ENCODE measurements at places on chromosomes 12 and 14. TPM values are rescaled to one million over a fixed set of nuclear protein-coding genes. Genes with fewer than 3 reads are reported as not detected.

DNA sequence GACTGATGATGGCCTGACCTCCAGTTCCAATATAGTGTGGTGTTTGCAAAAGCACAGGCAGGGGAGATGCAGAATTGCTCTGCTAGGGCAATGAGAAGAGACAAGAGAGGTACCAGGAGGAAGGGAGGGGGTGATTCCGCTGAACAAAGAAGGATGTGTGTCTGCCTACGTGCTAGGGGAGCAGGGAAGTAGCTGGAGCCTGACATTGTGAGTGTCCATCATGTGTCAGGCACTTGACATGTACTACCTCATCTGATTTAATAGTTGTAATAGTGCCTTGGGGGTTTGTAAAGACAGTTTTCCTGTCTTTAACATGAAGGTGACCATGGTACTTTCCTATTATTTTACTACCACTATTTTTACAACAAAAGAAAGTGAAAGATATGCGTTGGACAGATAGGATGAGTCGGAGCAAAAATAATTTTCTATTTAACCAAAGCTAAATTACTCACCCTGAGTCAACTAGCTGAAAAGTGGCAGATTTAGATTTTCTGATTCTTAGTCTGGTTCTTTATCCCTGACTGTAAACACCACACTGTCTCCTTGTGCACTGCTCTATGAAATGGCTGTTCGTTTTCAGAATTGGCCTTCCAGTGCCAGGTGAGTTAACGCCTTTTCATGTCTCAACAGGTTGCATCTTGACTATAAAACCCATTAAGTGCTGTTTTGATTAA is 33.7 kb upstream of the TEAD4 start:
- DNase-seq = no peak

DNA sequence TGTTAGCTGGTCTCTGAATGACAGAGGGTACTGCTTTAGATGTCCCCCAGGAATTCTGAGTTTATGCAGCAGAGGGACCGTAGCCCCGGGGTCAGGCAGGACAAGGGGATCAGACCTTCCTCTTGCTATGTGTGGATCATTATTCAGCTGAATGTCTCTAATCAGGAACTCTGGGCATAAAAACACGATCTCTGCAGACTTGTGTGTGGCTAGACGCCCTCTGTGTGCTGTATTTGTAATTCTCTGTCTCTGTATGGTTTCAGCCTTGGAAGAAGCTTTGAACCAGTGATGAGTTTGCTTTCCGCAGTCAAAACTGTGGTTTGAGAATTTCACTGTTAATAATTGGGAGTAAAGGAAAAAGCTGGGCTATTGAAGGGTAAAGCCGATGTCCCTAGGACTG is 125.3 kb downstream of the ETV6 start:
- DNase-seq = no peak

DNA sequence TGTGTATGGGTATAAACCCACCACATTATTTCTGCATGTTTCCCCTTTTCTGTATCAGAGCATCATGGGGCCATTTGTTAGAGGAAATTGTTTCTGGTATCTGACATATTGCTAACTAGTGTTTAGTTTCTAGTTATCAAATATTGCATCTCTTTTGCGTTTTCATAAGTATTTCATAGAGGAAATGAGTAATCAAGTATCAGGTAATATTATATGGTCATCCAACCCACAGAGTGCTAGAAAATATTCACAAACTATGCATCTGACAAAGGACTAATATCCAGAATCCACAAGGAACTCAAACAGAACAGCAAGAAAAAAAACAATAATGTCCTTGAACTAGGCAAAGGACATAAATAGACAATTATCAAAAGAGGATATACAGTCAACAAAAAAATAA is 258.9 kb upstream of the LRIG3 start:
- no peak for DNase-seq

- no peak for DNase-seq
Measured at GRCh38 chr12:109802828-109803227, 30.4 kb downstream of the TRPV4 start.

GRCh38 chr14:99560922-99561683 is 42.9 kb downstream of the CCDC85C start:
- no peak for DNase-seq

Gene LRTM2
- 0.13 TPM for total RNA-seq

Gene PCED1B
- total RNA-seq = 83.9 TPM

GRCh38 chr12:118959985-118960560 is 21.3 kb upstream of the SRRM4 start:
- DNase-seq = no peak

Gene SIX1
- not detected for total RNA-seq

Gene IL26
- not detected for total RNA-seq

Gene KLRG1
- total RNA-seq = 4.1 TPM
